Peyer's patch (tissue), 4 donors: ENCODE measurements at places on chromosomes 2 and 18. TPM values are rescaled to one million over a fixed set of nuclear protein-coding genes. Genes with fewer than 3 reads are reported as not detected.
A peak's percentile ranks its signal among the peaks of the same experiment; 100 is the strongest.

DNA sequence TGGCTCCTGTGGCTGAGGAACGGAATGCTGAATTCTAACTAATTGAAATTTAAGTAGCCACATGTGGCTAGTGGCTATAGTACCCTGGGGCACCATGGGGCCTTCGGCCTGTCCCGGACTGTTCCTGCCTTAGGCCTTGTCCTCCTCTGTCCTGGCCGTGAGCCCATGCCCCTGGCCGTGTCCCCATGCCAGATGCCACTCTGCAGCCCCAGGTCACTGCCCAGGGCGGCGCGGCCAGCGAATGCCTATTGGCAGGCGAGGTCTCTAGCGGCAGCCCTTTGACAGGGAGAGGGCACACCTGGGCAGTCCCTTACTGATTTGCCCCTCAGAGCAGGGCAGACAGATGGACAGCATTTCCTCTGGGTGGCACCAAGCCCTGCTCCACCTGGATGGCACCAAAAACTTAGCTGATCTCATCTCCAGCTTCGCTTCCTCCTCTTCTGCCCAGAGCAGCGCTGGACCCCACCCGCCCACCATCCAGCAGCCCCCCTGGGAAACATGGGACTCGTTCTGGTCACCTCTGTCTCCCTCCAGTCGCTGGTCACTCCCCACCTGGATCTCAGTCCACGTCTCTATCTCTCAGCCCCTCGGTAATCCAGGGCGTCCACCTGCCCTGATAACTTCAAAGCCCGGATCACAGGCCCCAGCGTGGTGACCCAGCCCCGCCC is 1.1 kb upstream of the DGKD start:
- peak overlapping the region; percentile 45 for H3K4me3 ChIP-seq
- DNase-seq, result peak; percentile 48
- peaks cover 10% of the 10 kb centered on the region for H3K4me1 ChIP-seq
- H3K27me3 ChIP-seq, result no peaks in the 10 kb centered on the region
- H3K27ac ChIP-seq, result peak overlapping the region; percentile 81

TUBA3D gene
- total RNA-seq, result 0.76 TPM

DNA sequence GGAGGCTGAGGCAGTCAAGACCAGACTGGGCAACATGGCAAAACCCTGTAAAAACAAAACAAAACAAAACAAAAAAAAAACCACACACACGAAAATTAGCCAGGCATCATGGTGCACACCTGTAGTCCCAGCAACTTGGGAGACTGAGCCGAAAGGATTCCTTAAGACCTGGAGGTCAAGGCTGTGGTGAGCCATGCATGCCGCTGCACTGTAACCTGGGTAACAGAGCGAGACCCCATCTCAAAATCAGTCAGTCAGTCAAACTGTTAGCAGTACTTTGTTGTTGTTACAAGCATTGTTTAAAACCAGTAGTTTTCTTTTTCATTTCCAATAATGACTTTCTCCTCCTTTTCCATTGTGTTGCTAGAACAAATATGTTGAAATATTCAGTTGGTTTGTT is 21.7 kb downstream of the EPB41L5 start:
- no peak for DNase-seq
- no peaks in the 10 kb centered on the region for H3K36me3 ChIP-seq
- no peaks in the 10 kb centered on the region for H3K4me1 ChIP-seq
- no peak overlapping the region for H3K4me3 ChIP-seq
- no peak overlapping the region for H3K27ac ChIP-seq

GRCh38 chr2:27033253-27033852 is 588 bp downstream of the TMEM214 start:
- DNase-seq, result no peak
- H3K27me3 ChIP-seq, result no peaks in the 10 kb centered on the region
- peak overlapping the region; percentile 81 for H3K4me3 ChIP-seq
- H3K27ac ChIP-seq, result peak overlapping the region; percentile 87

- no peaks in the 10 kb centered on the region for H3K36me3 ChIP-seq
- H3K4me3 ChIP-seq, result no peak overlapping the region
- DNase-seq, result no peak
These were observed 106.8 kb upstream of the SERPINE2 start for GRCh38 chr2:224145751-224146355.

- no peak overlapping the region for H3K27ac ChIP-seq
- no peak overlapping the region for H3K4me3 ChIP-seq
- DNase-seq, result no peak
- no peaks in the 10 kb centered on the region for H3K27me3 ChIP-seq
These were observed 67.2 kb upstream of the HDAC4 start for GRCh38 chr2:239467956-239468490.

- no peaks in the 10 kb centered on the region for H3K4me1 ChIP-seq
- no peaks in the 10 kb centered on the region for H3K27me3 ChIP-seq
- DNase-seq, result no peak
- H3K36me3 ChIP-seq, result no peaks in the 10 kb centered on the region
- H3K27ac ChIP-seq, result peak overlapping the region; percentile 44
- no peak overlapping the region for H3K4me3 ChIP-seq
These were observed 162.6 kb upstream of the TWIST2 start for GRCh38 chr2:238685327-238685709.

- no peak overlapping the region for H3K4me3 ChIP-seq
- no peaks in the 10 kb centered on the region for H3K36me3 ChIP-seq
- H3K27ac ChIP-seq, result no peak overlapping the region
These were observed 1303.1 kb upstream of the ZEB2 start for GRCh38 chr2:145822892-145823534.

METTL4 gene
- 9.5 TPM for total RNA-seq

GRCh38 chr2:85457877-85458316 is 39.4 kb downstream of the SH2D6 start:
- H3K27ac ChIP-seq, result no peak overlapping the region
- no peaks in the 10 kb centered on the region for H3K36me3 ChIP-seq
- H3K4me1 ChIP-seq, result no peaks in the 10 kb centered on the region

- H3K27ac ChIP-seq, result peak overlapping the region; percentile 70
- H3K27me3 ChIP-seq, result no peaks in the 10 kb centered on the region
- H3K4me1 ChIP-seq, result peaks cover 6% of the 10 kb centered on the region
- no peaks in the 10 kb centered on the region for H3K36me3 ChIP-seq
- no peak for DNase-seq
These were observed 1.3 kb downstream of the SPIRE1 start for GRCh38 chr18:12656605-12656937.

ZNF892 gene
- total RNA-seq, result 2.7 TPM

- DNase-seq, result no peak
- no peaks in the 10 kb centered on the region for H3K4me1 ChIP-seq
- H3K4me3 ChIP-seq, result no peak overlapping the region
These were observed 320.7 kb downstream of the CYP26B1 start for GRCh38 chr2:71826826-71827523.

GRCh38 chr2:157059036-157059435 is 198.5 kb upstream of the GALNT5 start:
- no peak overlapping the region for H3K27ac ChIP-seq
- H3K4me3 ChIP-seq, result no peak overlapping the region
- DNase-seq, result no peak
- no peaks in the 10 kb centered on the region for H3K36me3 ChIP-seq

DNA sequence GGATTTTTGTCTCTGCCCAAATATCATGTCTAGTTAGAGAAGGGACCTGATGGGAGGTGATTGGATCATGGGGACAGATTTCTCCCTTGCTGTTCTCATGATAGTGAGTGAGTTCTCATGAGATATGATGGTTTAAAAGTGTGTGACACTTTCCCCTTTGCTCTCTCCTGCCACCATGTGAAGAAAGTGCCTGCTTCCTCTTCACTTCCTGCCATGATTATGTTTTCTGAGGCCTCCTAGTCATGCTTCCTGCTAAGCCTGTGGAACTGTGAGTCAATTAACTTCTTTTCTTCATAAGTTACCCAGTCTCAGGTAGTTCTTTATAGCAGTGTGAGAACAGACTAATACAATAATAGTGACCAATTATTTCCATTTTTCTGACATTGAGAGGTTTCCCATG is 167.3 kb upstream of the CYRIA start:
- no peak overlapping the region for H3K27ac ChIP-seq
- no peak for DNase-seq
- no peaks in the 10 kb centered on the region for H3K4me1 ChIP-seq
- H3K36me3 ChIP-seq, result no peaks in the 10 kb centered on the region
- H3K27me3 ChIP-seq, result no peaks in the 10 kb centered on the region
- no peak overlapping the region for H3K4me3 ChIP-seq

DNA sequence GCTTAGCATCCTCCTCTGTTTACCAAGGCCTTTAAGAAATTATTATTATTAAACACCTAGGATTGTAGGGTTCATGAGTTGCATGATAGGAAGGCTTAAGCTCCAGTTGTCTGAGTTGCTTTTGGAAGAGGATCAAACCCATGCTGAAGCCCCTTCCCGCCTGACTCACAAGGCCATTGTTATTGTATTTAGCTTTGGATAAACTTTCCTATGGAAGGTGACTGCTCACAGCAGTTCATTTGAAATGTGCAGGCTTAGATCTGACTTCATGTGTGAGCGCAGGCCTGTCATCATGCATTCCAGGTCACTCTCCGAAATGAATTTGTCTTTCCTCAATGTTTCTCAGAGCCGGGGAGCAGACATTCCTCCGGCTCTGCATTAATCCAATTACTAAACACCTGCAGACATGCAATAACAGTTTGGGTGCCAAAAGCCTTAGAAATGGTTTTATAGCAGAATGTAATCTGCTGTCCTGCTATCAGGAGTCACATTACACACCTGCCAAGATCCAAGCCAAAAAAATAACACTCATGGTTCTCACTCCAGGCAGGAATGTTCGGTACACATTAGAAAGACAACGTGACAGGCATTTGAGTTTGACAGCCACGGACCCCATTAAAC is 119.9 kb downstream of the OSR1 start:
- no peaks in the 10 kb centered on the region for H3K27me3 ChIP-seq
- no peak for DNase-seq
- H3K27ac ChIP-seq, result no peak overlapping the region
- H3K36me3 ChIP-seq, result no peaks in the 10 kb centered on the region
- no peaks in the 10 kb centered on the region for H3K4me1 ChIP-seq
- H3K4me3 ChIP-seq, result no peak overlapping the region

SLC16A14 gene
- total RNA-seq, result 0.47 TPM

DNA sequence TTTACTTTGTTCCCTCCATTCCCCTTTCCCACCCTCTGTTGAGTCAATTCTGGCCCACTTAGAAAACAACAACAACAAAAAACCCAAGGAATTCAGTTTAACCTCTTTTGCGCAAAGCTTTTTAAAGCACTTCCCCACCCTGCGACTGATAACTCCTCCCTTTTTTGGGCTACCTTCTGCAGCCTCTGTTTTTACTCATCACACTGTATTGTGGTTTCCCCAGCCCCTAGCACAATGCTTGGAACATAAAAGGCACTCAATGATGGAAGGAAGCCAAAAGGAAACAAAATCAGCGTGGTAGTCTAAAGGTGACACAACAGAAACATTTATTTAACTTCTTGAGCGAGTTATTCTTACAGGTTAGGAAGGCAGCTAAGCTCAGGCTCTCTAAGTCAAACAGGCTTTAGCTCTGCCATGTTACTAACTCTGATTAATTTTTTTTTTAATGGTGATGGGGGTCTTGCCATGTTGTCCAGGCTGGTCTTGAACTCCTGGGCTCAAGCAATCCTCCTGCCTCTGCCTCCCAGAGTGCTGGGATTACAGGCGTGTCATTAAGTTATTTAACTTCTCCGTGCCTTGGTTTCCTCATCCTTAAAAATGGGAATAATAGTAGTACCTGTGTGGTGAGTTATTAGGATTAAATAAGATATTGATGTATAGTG is 1.3 kb downstream of the CEP68 start:
- no peaks in the 10 kb centered on the region for H3K36me3 ChIP-seq
- peak overlapping the region; percentile 92 for H3K4me3 ChIP-seq
- H3K27me3 ChIP-seq, result no peaks in the 10 kb centered on the region
- DNase-seq, result no peak

RNF25 gene
- total RNA-seq, result 21.5 TPM

DOK6 gene
- 5.2 TPM for total RNA-seq

SLC19A3 gene
- 5.0 TPM for total RNA-seq

UGT1A4 gene
- not detected for total RNA-seq

- no peaks in the 10 kb centered on the region for H3K4me1 ChIP-seq
- H3K27me3 ChIP-seq, result no peaks in the 10 kb centered on the region
- no peak overlapping the region for H3K27ac ChIP-seq
- no peaks in the 10 kb centered on the region for H3K36me3 ChIP-seq
- H3K4me3 ChIP-seq, result no peak overlapping the region
These were observed 213.7 kb downstream of the TSN start for GRCh38 chr2:121969166-121969565.

GRCh38 chr2:153657651-153658050 is 179.1 kb upstream of the RPRM start:
- no peaks in the 10 kb centered on the region for H3K36me3 ChIP-seq
- DNase-seq, result no peak
- H3K4me3 ChIP-seq, result no peak overlapping the region
- no peaks in the 10 kb centered on the region for H3K27me3 ChIP-seq
- H3K4me1 ChIP-seq, result no peaks in the 10 kb centered on the region

DNA sequence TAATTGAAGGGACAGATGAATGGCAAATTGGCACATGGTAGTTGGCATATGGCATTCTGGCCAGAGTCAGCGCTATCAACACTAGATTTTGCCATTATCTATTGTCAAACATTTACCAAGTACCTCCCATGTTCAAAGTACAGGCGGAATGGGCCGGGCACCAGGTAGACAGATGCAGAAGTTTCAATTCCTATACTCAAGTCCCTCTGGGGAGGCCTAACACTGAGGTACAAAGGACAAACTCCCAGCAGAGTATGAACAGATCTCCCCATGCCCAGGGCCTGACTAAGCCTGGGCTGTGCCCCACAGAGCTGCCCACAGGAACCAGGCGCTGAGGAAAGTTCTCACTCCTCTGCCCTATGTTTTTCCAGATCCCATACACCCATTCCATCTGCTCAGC is 257.5 kb upstream of the KLHL29 start:
- no peak for DNase-seq
- no peak overlapping the region for H3K4me3 ChIP-seq
- no peaks in the 10 kb centered on the region for H3K36me3 ChIP-seq
- no peak overlapping the region for H3K27ac ChIP-seq

- no peaks in the 10 kb centered on the region for H3K36me3 ChIP-seq
- no peak overlapping the region for H3K27ac ChIP-seq
- H3K4me1 ChIP-seq, result no peaks in the 10 kb centered on the region
- no peak overlapping the region for H3K4me3 ChIP-seq
- H3K27me3 ChIP-seq, result no peaks in the 10 kb centered on the region
- no peak for DNase-seq
These were observed 461.2 kb downstream of the CDH2 start for GRCh38 chr18:27715751-27716150.

- no peak overlapping the region for H3K4me3 ChIP-seq
- no peak for DNase-seq
- H3K27me3 ChIP-seq, result no peaks in the 10 kb centered on the region
- H3K36me3 ChIP-seq, result no peaks in the 10 kb centered on the region
- H3K27ac ChIP-seq, result no peak overlapping the region
- no peaks in the 10 kb centered on the region for H3K4me1 ChIP-seq
These were observed 834.4 kb upstream of the NRXN1 start for GRCh38 chr2:51866361-51866760.

MYO3B gene
- total RNA-seq, result not detected

ANKRD30B gene
- 2.5 TPM for total RNA-seq

- peak overlapping the region; percentile 98 for H3K27ac ChIP-seq
- no peaks in the 10 kb centered on the region for H3K27me3 ChIP-seq
- DNase-seq, result peak; percentile 77
- no peaks in the 10 kb centered on the region for H3K36me3 ChIP-seq
- peaks cover 19% of the 10 kb centered on the region for H3K4me1 ChIP-seq
- peak overlapping the region; percentile 85 for H3K4me3 ChIP-seq
These were observed 522 bp upstream of the ZNF407 start for GRCh38 chr18:74597034-74597661.

FRZB gene
- 3.0 TPM for total RNA-seq

NT5DC4 gene
- not detected for total RNA-seq

PMAIP1 gene
- total RNA-seq, result not detected

ITGB6 gene
- 21.5 TPM for total RNA-seq

ELOA2 gene
- not detected for total RNA-seq

GRCh38 chr2:67066782-67067181 is 330.4 kb upstream of the ETAA1 start:
- no peak for DNase-seq
- no peak overlapping the region for H3K4me3 ChIP-seq
- no peaks in the 10 kb centered on the region for H3K27me3 ChIP-seq
- H3K4me1 ChIP-seq, result no peaks in the 10 kb centered on the region
- no peak overlapping the region for H3K27ac ChIP-seq
